ENCODE measurements at places on chromosomes 5 and 9.

- no peak for DNase-seq
Observed at GRCh38 chr9:7011395-7012067, 253.8 kb downstream of the KDM4C start.

DNA sequence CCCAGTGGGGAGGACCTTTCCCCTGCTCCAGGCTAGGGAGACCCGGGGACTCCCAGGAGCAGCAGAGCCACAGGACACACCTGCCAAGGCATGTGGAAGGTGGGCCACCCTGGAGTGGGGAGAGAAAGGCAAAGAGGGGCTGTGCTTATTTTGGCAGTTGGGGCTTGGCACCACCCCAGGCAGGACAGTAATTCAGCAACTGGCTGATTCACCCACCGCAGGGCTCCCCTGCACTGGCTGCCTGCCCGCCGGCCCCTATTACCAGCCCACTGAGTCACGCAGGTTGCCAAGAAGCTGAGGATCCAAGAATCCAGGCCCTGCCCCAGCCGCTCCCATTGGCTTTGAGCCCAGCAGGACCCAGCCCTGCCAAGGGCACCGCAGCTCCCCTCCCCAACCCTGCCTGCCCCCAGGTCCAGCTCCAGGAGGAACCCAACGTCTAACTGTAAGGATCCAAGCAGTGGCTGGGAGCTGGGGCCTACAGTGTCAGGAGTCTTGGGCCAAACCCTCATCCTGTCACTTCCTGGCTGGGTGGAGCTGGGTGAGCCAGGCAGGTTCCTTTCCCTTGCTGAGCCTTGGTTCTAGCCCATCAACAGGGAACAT, 14.2 kb upstream of the RALGDS start:
- DNase-seq, result peak; percentile 83

DNA sequence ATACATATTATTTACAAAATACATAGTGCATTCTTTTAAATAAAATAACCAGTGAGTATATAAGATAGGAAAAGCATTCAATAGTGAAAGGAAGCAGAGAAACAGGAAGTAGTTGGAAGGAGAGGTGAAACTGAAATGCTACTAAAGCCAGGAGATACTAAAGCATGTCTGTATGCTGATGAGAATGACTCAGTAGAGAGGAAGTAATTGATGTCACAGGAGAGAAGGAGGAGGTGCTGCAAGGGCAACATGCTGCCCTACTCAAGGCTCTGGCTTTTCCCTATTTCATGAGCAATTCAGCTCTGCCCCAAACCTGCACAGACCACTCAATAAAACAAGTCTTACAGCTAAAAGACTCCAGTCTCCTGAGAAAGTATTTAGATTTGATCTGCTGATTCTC, 108.5 kb upstream of the TXNDC8 start:
- DNase-seq, result no peak

DNA sequence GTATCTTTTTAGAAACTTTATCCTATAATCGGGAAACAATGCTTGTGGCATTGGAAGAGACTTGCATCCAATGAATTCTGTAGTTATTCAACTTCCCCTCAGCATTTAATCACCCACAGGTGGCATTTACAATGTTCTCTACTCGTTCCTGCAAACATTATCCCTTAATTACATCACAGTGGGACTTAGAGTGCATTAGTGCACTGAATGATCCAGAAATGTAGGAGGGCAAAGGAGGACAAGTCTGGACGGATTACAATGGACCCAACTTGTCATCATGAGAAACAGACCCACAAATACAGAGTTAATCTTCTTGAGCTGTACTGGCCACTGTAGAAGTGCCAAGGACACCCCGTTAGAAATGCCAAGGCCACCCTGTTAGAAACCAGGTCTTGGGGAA, 129.1 kb downstream of the DOCK8 start:
- DNase-seq, result no peak

DNA sequence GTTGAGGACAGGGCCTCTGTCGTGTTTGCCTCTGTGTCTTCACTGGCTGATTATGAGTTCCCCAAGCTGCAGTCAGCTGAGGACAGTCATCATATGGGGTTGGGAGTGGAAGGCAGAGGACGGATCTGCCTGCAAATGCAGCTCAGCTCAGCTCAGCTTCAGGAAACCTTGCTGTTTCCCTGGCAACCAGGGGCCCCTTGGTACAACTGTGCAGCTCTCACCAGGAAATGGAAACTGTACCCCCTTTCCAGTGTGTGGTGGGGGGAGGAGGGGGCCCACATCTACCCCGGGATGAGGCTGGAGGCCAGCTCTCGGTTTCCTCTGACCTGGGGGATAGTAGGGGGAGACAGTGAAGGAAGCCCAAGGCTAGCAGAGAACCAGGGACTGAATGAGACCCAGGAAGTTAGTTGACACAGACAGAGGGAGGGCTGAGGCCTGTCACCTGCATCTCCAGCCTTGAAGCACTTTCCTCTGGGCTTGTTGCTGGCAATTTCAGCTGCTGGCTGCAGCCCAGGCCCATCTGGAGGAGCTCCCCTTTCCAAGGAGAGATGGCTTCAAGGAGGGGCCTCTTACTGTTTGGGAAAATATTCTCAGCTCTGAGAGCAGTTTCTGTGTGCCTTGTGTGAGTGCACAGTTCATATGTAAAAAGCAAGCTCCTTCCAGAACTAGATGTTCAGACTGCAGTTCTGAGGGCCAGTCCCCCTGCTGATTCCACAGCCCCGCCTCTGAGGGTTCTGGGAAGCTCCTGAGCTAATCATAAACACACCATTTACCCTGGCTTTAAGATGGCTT, 6.9 kb downstream of the ANXA6 start:
- DNase-seq, result peak; percentile 52

DNA sequence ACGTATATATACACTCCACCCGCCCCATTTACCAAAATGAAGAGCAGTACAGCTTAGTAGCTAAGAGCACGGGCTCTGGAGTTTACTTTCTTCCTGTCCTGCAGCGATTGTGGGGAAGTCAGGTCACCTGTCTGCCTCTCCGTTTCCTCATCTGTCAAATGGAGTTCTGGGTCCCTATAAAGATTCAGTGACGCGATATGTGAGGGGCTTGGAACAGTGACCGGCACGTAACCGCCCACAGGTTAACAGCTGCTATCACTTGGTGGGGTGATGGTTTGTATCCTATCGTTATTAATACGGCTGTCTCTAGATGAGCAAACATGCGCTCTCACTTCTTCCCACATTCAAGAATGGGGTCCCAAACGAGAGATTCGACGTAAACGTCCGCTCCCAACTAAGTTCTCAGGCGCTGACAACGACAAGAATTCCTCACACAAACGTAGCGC, 426 bp downstream of the FAM114A2 start:
- no peak for DNase-seq

DNA sequence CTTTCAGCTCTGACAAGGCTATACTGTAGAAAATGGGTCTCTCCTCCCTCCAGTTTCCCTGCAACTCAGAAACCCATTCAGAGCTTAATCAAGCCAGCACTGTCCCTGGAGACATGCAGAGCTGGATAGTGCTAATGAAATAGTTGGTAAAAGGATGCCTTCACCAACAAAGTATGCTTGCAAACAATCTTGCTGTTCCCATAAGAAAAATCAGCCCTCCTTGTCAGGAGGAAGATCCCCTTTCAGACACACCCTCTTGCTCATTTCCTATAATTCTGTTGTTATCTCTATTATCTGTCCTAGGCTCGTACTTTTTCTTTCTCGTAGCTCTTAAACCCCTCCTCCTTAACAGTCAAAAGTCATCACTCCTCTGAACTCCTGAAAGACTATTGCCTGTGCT, 9.9 kb upstream of the OSMR start:
- peak; percentile 96 for DNase-seq

DNA sequence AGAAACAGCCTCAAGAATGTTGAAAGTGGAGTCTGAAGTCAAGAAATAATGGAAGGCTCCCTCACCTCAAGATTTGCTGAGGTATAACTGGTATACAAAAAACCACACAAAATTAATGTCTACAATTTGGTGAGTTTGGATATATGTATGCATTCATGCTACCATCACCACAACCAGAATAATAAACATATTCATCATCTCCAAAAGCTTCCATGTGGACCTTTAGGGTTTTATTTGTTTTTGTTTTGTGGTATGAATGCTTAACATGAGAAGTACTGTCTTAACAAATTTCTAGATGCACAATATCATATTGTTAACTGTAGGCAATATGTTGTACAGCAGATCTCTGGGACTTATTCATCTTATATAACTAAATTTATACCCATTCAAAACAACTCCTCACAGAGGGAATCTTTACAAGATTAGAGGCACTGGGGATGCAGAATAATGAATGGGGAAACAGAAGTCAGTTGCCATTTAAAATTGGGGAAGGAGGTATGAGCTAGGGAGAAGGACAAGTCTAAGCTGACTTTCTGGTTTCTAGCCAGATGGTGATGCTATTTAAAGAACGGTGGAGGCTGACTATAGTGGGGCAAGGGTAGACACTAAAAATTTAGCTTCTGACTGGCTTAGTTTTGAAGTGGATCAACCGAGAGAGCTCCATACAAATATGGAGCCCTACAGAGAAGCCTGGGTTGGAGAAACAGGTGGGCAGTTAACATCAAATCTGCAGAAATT, 213.9 kb downstream of the BNC2 start:
- DNase-seq, result no peak

GRCh38 chr5:173429489-173430150, 101.4 kb upstream of the STC2 start:
- DNase-seq, result peak; percentile 42

Measured in fibroblast of the aortic adventitia (primary cell).